ENCODE measurements at places on chromosomes 2 and 18.

GRCh38 chr2:98761267-98761781 lies 30.4 kb upstream of the MGAT4A start:
- DNase-seq, result peak; percentile 39

DNA sequence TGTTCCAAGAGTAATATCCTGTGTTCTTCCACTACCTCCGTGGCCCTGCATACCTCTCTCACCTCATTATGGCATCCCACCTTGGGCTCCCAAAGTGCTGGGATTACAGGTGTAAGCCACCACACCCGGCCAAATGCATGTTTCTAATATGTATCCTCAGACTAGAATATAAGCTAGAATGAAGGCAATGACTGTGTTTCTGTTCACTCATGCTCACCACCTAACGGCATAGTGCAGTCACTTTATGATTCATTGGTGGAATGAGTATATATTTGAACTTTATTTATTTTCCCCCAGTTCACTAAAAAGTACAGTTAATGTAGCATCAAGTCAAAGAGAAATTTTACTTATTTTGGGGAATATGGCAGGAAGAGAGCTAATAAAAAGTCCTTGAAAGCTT lies 11.3 kb downstream of the PIGN start:
- no peak for DNase-seq

DNA sequence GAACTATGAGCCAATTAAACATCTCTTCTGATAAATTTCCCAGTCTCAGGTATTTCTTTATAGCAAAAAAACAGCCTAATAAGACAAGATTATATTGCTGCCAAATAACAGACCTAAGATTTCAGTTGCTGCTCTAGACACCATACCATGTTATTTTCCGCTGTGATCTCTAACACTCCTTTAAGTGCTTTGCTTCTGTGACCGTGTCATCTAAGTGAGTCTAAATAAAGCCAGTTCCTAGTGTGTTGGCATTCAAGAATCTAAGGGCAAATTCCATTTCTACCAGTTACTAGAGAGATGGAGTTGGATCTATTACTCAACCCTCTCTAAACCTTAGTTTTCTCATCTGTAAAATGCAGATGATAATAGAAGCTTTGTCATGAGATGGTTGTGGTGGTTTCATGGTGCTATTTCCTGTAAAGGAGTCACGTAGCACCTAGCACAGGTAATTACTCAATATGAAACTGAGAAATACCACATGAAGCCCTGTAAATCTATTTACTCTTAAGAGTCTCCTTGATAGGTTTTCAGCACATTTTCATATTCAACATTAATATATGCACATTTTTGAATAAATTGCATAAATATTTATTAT lies 40.5 kb downstream of the SPHKAP start:
- DNase-seq, result no peak

GRCh38 chr2:85963068-85963467 lies 74.3 kb upstream of the ST3GAL5 start:
- no peak for DNase-seq

DNA sequence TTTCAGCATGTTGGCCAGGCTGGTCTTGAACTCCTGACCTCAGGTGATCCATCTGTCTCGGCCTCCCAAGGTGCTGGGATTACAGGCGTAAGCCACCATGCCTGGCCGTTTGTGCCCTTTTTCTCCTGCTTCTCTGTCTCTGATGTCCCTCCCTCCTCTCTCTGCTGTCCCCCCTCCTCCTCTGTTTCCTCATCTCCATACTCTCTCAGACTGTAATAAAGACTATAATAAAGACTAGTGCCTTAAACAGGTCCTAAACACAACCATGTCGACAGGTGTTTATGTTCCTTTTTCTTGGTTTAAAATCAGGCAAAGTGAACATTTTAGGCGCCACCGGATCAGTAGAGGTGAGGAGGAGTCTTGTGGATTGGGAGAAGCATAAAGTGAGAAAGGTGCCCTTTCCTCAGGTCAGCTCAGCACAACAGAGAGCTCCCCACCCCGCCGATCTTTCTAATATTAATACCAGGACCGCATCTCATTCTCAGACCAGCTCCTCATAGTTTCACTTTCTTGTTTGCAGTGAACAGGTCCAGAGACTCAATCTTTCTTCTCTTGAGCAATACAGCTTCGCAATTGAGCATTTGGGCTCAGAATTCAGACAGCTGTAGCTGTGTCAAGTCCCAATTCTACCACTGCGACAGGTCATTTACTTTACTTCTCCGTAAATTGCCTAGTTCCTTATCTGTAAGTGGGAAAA lies 23.7 kb downstream of the TIMM21 start:
- no peak for DNase-seq

GRCh38 chr2:67585400-67585799 lies 188.3 kb downstream of the ETAA1 start:
- no peak for DNase-seq

DNA sequence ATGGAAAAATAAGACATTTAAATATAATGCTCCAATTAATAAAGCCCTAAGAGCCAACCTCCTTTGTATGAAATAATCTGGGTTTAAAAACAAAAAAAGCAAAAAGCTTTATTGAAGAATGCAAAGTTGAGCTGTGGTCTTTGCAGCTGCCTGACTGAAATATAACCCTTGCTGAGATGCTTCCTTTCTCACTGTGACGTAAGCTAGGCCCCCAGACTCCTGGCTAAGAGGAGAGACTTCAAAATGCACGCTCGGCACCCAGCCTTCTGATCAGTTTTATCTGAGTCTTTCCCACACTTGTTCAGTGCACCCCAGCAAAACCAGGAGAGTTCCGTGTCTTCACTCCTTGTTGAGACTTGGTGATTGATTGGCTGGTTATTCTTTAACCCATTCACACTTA lies 115.3 kb downstream of the BCL11A start:
- DNase-seq, result no peak

GRCh38 chr2:10234409-10235094 lies 68.2 kb upstream of the HPCAL1 start:
- DNase-seq, result no peak

DNA sequence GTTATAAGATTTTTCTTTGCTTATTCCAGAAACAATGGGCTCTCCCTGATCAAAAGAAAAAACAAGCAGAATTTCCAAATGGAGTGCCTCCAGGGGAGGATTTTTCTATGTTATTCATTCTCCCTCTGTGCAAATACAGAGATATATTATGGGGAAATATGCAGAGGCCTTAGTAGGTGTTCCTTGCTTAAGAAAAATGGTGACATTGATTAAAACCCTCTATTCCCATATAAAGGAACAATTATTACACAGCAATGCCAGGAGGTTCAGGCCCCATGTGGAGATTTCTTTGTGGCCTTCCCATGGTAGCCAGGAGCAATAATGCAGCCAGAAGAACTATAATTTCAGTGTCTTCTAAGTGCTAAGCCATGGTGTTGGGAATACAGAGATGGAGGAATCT lies 255.9 kb upstream of the CXCR4 start:
- DNase-seq, result no peak

GRCh38 chr18:13051159-13051558 lies 60.0 kb downstream of the CEP192 start:
- no peak for DNase-seq

DNA sequence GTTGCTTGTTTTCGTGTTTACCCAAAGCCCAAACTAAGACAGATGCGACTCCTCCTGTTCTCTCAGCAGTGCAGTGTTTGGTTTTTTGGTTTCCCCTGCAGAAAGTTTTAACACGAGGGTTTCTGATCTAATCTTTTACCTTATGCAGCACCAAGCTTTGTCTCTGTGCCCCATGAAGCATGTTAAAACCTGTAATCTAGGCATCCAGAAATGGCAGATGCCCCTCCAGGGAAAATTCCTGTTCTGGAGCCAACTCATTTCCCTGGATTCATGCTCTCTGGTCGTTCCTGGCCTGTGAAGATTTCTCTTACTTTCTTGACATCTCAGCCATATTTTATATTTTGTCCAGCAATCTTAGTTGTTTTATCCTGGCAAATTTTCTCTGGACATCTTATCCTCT lies 91.5 kb downstream of the LTBP1 start:
- no peak for DNase-seq

DNA sequence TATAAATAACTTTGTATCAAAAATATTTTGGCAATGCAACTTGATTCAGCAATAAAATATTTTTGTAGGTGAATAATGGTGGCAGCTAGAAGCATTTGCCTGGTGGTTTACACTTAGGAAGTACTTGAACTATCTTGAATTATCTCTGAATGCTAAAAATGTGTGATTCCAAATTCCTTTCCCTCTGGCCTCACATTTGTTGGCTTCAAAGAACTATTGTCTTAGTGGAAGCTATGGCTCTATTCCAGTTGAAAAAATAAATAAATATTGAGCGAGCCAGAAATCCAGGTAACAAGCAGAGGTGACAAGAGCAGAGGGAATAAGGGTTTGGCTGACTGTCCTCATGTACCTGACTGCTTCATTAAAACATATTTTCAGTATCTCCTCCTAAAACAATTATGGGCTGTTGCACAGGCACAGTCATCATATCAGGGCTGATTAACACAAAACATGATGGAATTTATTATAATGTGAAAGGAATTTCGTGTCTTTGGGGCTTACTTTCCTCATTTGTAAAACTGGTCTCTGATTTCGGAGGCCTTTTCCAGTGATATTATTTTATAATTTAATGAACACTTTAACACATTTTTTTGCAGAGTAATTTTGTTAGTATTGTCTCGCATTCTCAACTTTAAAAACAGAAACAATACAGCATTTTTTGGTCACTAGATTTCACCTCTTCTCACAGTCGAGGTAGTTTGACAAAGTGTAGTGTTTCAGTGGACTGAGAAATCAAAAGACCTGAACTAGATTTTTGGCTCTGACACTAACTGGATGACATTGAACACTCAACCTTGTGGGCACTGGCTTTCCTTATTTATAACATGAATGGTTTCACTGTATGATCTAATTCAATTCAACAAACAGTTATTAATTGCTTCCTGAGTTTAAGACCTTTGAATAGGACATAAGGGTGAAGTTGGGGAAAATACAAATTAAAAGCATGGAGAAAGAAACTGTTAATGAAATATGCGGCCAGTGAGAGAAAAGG lies 7.8 kb upstream of the CAVIN2 start:
- no peak for DNase-seq

- no peak for DNase-seq
These were observed 45.6 kb upstream of the ITGAV start for GRCh38 chr2:186544255-186544675.

GRCh38 chr2:40028792-40029488 lies 249.9 kb upstream of the THUMPD2 start:
- DNase-seq, result no peak

DNA sequence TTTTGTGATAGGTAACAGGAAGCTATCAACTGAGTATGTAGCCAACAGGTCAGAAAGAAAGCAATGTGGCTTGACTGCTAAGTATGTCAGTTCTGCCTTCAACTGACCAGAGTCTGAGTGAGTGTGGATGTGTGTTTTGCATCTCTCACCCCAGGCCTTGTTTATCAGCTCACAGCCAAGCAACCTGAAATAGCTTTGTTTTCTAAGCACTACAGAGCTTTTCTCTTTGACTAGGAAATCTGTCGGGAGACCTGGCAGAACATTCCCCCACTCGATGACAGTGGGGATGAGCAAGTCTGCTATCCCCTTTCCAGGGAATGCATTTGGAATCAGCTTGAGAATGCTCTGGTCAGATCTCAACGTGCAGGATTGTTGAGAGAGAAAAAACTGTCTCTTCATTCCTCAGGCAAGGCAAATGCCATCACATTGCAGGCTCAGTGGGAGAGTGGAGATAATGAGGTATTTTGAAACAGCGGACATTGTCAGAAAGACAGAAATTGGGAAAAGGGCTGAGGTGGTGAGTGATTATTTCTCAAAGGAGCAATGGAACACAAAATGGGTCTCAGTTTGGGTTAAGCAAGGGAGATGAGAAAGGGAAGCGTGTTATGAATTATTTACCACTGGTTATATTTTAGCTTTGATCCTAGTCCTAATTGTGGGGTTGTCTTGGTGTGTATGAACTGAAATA lies 233.8 kb upstream of the PIK3C3 start:
- no peak for DNase-seq

GRCh38 chr18:11566236-11566965 lies 43.0 kb upstream of the SLC35G4 start:
- DNase-seq, result no peak

DNA sequence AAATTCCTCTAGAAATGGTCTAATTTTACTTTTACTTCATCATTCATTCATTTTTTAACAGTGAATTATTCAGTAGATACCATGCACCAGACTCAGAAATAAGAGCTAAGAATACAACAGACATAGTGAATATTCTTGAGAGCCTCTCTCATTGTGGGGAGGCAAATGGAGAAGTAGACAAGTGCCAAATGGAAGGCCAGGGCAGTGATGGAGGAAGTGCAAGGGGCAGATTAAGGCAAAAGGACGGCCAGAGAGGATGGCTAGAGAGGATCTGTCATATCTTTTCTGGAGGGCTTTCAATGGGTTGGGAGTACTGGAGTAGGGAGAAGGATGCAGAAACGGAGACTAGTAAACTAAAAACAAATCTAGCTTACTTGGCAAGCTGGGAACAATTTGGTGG lies 19.0 kb upstream of the RMDN2 start:
- no peak for DNase-seq

DNA sequence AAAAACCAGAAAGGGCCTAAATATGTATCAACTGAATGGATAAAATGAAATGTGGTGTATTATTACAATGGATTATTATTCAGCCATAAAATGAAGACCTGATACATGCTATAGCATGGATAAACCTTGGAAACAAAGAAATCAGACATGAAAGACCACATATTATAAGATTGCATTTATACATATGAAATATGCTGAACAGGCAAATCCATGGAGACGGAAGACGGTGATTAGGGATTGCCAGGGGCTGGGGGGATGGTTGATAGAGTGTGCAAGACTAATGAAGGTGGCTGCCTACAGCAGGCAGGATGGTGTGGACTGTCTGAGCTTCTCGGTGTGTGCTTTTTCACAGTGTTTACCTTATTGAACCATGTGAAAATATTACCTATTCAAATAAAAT lies 11.4 kb upstream of the AFG3L2 start:
- DNase-seq, result no peak

- no peak for DNase-seq
These were observed 450.2 kb upstream of the KLHL29 start for GRCh38 chr2:22934747-22935146.

DNA sequence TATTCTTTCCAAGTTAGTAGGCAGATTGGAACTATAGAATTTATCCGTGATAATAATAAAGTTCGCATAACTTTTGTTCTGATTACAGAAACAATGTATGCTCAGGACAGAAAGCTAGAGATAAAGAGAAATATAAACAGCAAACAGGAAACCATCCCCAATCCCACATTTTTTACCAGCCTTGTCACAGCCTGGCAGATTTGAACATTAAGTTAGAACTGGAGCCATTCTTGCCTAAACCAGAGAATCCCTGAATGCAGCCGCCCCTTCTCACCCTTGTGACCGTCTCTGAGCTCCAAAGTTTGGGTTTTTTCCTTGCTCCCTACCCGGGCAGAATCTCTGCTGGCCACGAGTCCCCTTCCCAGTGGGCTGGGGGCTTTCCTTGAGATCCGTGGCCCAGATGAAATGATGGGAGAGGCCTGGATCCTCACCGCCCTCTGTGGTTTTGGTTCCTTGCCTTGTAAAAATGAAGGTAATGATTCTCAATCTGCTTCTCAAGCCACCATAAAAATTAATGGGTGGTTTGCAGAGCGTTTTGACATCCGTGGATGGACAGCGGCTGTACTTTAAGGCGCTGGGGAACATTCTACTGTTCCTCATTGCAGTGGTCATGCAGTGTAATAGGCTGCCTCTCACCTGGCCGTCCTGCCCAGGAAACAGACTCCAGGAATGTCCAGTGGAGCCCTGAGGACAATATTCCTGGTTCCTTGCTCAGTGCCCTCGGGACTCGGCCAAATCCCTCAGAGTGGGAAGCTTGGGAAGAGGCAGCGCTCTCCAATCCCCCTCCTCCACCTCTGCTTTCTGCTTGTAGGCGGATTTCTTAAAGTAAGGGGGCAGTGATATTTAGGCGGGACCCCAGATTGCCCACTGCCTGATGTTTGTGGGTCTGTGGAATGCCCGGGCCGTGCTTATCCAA lies 1.6 kb downstream of the SH3BP4 start:
- DNase-seq, result no peak
